ENCODE measurements at places on chromosomes 5 and 9. TPM values are rescaled to one million over a fixed set of nuclear protein-coding genes. Genes with fewer than 3 reads are reported as not detected.

- DNase-seq: no peak
These were observed 62.1 kb upstream of the ATG10 start for GRCh38 chr5:81909677-81910076.

DNA sequence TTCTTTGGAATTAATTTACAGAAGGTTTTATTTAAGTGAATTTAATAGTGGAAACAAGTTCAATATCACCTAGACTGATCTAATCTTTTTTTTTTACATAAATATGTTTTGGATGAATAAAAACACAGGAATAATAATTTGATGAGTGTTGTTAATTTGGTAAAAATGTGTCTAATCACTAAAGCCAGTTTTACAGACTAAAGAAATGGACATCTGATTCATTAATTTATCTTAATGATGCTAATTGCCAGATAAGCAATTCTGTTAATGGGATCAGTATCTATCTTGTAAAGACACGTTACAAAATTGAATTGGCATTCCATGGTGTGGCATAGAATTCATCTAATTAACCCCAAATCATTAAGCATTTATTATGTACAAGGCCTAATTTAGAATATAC is 743.3 kb upstream of the CDH6 start:
- DNase-seq: no peak

DNA sequence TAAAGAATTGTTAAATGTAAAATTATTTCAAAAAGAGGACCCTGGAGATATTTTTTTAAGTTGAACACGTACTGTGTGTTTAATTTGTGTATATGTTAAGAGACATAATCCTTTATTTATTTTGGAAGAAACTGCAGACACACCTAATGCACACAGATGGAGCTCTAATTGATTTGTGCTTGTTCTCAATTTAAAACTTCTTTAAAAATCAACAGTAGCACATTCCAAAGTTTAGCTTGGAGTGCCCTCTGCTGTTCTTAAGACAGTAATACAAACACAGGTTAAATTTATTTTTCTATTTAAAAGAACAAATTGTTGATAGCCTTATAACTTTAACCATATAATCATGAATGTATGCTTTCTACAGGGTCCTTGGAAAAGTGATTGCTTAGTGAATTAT is 277.6 kb upstream of the ADAMTS16 start:
- peak; percentile 60 for DNase-seq

- no peak for DNase-seq
These were observed 5.5 kb downstream of the TENT4A start for GRCh38 chr5:6718718-6719117.

GRCh38 chr5:162824360-162824759 is 613.0 kb upstream of the CCNG1 start:
- no peak for DNase-seq

GRCh38 chr9:99130069-99130468 is 25.2 kb downstream of the TGFBR1 start:
- DNase-seq: no peak

DNA sequence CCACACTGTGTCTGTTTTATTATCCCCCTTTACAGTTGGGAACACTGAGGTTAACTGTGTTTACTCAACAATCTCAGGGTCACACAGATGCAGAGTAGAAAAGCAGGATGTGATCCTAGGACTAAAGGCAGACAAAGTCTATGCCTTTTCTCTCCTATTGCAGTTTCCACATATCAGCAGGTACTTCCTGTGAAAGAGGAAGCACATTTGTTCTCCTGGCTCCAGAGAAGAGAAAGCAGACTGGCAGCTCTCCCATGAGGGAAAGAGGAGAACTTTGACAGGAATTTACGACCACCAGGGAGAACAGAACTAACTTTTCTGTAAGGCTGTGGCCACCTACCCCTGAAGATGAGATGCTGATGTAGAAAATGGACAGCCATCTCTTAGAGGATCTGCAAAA is 84.2 kb upstream of the TNC start:
- DNase-seq: no peak

The CAMK4 gene
- polyA plus RNA-seq: 0.64 TPM

The EIF4E1B gene
- not detected for polyA plus RNA-seq

The CCIN gene
- polyA plus RNA-seq: 0.23 TPM

The CCNO gene
- polyA plus RNA-seq: 0.97 TPM

The FRRS1L gene
- polyA plus RNA-seq: 2.6 TPM
